Endodermal cell (in vitro differentiated cells): ENCODE measurements at places on chromosomes 11 and 22. TPM values are rescaled to one million over a fixed set of nuclear protein-coding genes. Genes with fewer than 3 reads are reported as not detected.
A peak's percentile ranks its signal among the peaks of the same experiment; 100 is the strongest.

DNA sequence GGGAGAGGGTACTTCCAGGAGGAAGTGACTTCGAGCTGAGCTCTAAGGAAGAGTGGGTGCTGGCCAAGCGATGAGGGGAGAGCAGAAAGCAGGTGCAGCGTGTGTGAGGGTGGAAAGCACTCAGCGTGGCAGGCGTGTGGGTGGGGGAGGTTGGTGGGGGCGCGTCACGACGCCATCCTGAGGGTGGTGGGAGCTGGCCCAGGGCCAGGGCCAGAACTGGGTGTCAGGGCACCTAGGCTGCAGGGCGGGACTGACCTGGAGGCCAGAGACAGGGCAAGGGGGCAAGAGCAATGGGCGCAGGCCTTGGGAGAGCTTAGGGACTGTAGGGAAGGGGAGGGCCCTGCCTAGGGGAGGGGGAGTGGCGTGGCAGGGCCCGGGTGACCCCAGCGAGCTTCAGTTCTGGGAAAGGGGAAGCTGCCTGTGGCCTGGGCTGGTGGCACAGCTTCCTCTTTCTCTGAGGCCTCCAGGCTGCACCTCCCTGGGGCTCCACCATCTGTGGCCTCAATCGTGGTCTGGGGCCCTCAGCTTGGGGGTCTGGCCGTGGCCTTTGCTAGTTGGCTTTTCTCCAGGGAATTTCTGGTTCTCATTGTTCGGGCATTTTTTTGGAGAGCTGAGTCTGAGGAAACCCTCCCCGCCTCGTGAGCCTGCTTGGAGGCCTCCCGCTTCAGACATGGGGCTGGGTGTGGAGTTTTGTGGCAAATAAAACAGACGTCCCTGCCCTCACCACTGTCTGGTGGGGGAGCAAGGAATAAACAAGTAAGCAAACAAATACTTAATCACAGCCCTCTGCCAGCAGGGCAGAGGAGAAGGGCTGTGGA is 8.9 kb downstream of the RELT start:
- no peaks in the 10 kb centered on the region for H3K36me3 ChIP-seq
- H3K27me3 ChIP-seq: no peaks in the 10 kb centered on the region
- H3K4me1 ChIP-seq: no peaks in the 10 kb centered on the region
- H3K4me3 ChIP-seq: no peak overlapping the region
- H3K27ac ChIP-seq: no peak overlapping the region
- DNase-seq: no peak

DNA sequence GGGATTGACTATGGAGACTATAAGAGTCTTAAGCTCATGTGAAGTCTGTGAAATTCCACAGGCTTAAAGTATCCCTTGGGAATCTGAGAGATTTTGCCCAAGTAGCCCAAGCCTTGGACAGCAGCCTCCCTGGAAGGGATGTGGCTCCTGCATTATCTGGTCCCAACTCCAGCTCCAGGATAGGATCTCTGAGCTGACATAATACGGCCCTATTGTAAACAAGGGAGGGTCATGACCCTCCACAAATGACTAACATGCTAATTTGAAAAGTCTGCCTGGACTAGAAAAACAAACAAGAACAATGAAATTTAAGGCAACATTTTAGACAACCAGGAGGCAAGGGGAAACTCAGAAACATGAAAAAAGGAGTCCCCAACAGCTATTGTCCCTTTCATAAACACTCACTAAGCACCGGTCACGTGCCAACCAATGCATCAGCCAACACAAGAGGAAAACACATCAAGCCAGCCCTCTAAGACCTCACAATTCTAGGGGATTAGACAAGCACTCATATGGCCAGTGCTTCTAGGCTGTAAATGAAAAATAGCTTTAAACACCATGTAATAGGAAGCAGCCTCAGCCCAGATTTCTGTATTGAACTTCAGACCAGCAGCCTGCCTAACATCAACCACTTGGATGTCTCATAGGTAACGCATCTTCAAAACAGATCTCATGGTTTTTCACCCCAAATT is 101.2 kb upstream of the TIMP3 start:
- DNase-seq: peak; percentile 44
- H3K36me3 ChIP-seq: no peaks in the 10 kb centered on the region
- peaks cover 4% of the 10 kb centered on the region for H3K4me1 ChIP-seq
- no peak overlapping the region for H3K4me3 ChIP-seq

GRCh38 chr11:76266286-76267100 is 60.2 kb upstream of the WNT11 start:
- H3K4me3 ChIP-seq: no peak overlapping the region
- no peaks in the 10 kb centered on the region for H3K36me3 ChIP-seq
- no peaks in the 10 kb centered on the region for H3K27me3 ChIP-seq
- no peak for DNase-seq
- no peaks in the 10 kb centered on the region for H3K4me1 ChIP-seq

GRCh38 chr22:42188808-42189447 is 58.3 kb upstream of the CYP2D6 start:
- peak; percentile 70 for DNase-seq
- H3K27ac ChIP-seq: no peak overlapping the region
- peaks cover 5% of the 10 kb centered on the region for H3K36me3 ChIP-seq
- peaks cover 13% of the 10 kb centered on the region for H3K4me1 ChIP-seq

GRCh38 chr11:124740277-124740882 is 638 bp downstream of the NRGN start:
- peak; percentile 78 for DNase-seq
- H3K36me3 ChIP-seq: no peaks in the 10 kb centered on the region
- H3K27me3 ChIP-seq: peaks cover 96% of the 10 kb centered on the region
- H3K4me1 ChIP-seq: no peaks in the 10 kb centered on the region
- no peak overlapping the region for H3K27ac ChIP-seq
- peak overlapping the region; percentile 73 for H3K4me3 ChIP-seq

DNA sequence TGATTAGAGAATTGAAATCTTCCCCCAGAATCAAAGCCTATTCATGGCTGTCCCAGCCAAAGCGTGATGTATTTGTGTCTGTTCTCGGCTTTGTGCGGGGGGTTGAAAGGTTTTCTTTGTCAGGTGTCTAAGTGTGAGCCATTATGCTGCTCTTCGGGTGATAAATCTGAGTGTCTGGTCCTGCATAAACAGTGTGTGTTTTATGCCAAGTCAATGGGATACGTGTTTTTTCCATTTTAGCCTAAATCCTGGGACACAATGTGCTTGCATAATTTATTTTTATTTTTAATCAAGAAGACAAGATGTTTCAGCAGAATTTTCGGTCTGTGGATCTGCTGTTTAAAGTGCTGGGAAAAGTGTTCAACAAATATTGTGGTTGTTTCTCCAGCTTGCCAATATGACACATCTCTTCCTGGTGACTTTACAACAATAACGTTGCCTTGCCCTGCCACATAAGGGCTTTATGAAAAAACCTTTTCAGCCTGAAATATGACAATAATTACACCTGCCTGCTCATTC is 267.8 kb downstream of the TBC1D22A start:
- H3K4me3 ChIP-seq: peak overlapping the region; percentile 54
- no peak for DNase-seq
- no peaks in the 10 kb centered on the region for H3K36me3 ChIP-seq
- peak overlapping the region; percentile 48 for H3K27ac ChIP-seq
- H3K4me1 ChIP-seq: peaks cover 12% of the 10 kb centered on the region

DNA sequence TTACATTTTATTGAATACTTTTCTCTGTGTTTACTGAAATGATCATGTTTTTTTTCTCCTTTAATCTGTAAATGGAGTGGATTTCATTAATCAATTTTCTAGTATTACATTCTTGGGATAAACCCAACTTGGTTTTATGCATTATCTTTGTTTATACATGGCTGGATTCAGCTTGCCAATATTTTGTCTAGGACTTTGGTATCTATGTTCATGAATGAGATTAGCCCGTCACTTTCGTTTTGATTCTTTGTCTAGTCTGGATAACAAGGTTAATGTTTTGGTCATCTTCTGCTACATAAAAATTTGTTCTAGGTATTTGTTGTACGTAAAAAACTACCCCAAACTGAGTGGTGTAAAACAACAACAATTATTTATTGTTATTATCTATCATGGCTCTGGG is 127.9 kb upstream of the PAX6 start:
- H3K27ac ChIP-seq: no peak overlapping the region
- H3K4me3 ChIP-seq: no peak overlapping the region
- H3K27me3 ChIP-seq: no peaks in the 10 kb centered on the region
- H3K4me1 ChIP-seq: peaks cover 31% of the 10 kb centered on the region

GRCh38 chr11:8833568-8834315 is 77.2 kb upstream of the AKIP1 start:
- peaks cover 30% of the 10 kb centered on the region for H3K36me3 ChIP-seq
- peak; percentile 70 for DNase-seq
- H3K27ac ChIP-seq: peak overlapping the region; percentile 51
- no peak overlapping the region for H3K4me3 ChIP-seq
- H3K27me3 ChIP-seq: no peaks in the 10 kb centered on the region

- no peak for DNase-seq
- no peaks in the 10 kb centered on the region for H3K4me1 ChIP-seq
- no peak overlapping the region for H3K4me3 ChIP-seq
- no peak overlapping the region for H3K27ac ChIP-seq
Observed at GRCh38 chr11:131302836-131303235, 67.6 kb upstream of the NTM start.

GRCh38 chr11:32148895-32149294 is 58.0 kb downstream of the RCN1 start:
- H3K27me3 ChIP-seq: peaks cover 40% of the 10 kb centered on the region
- no peak for DNase-seq
- H3K4me1 ChIP-seq: peaks cover 3% of the 10 kb centered on the region
- H3K27ac ChIP-seq: no peak overlapping the region
- H3K36me3 ChIP-seq: no peaks in the 10 kb centered on the region
- H3K4me3 ChIP-seq: no peak overlapping the region

DNA sequence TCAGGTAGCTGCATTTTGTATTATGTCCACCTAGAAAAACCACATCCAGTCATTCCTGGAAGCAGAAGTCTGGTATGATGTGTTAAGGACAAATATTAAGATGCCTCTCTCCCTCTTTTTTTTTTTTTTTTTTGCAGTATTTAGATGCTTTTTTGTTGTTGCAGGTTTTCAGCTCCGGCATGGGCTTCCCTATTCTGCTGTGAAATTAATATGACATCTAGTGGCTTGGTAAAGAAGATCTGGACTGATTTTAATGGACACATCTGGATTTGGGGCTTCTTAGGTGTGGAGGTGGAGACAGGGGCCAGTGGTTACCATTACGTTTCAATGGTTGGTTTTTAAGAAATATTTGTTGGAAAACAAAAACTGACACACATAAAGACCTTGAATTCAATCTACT is 47.5 kb upstream of the RASSF10 start:
- no peak overlapping the region for H3K27ac ChIP-seq
- peaks cover 3% of the 10 kb centered on the region for H3K4me1 ChIP-seq
- no peaks in the 10 kb centered on the region for H3K27me3 ChIP-seq
- no peaks in the 10 kb centered on the region for H3K36me3 ChIP-seq

The UQCC3 gene
- total RNA-seq: 9.2 and 11.2 TPM in 2 replicates

DNA sequence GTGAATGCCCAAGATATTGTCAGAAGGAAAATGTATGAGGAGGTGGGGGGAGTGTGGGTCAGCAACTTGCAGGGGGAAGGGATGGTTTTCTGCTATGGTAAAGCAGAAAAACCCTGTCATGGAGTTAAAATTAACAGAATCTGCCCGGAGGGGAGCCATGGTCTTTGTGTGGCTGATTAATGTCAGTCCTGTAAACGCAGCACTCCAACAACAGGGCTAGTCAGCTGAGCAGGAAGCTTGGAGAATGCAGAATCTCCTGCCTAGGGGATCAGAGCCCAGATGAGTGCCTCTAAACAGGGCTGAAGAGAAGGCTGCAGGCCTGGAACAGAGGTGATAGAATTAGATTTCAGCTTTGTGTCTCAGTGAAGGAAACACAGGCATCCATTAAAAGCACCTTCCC is 140.9 kb upstream of the MTNR1B start:
- peak overlapping the region; percentile 81 for H3K27ac ChIP-seq
- DNase-seq: no peak
- H3K27me3 ChIP-seq: no peaks in the 10 kb centered on the region
- H3K4me1 ChIP-seq: peaks cover 20% of the 10 kb centered on the region
- no peaks in the 10 kb centered on the region for H3K36me3 ChIP-seq

The ESRRA gene
- 31.8 and 34.5 TPM in 2 replicates for total RNA-seq

The FDXACB1 gene
- 1.0 to 2.7 TPM (median 2.6 TPM) in 3 replicates for total RNA-seq

The MUC6 gene
- 0.40 to 0.56 TPM (median 0.44 TPM) in 3 replicates for total RNA-seq

GRCh38 chr22:49239264-49240015 is 588.2 kb downstream of the BRD1 start:
- H3K27me3 ChIP-seq: no peaks in the 10 kb centered on the region
- H3K27ac ChIP-seq: no peak overlapping the region

DNA sequence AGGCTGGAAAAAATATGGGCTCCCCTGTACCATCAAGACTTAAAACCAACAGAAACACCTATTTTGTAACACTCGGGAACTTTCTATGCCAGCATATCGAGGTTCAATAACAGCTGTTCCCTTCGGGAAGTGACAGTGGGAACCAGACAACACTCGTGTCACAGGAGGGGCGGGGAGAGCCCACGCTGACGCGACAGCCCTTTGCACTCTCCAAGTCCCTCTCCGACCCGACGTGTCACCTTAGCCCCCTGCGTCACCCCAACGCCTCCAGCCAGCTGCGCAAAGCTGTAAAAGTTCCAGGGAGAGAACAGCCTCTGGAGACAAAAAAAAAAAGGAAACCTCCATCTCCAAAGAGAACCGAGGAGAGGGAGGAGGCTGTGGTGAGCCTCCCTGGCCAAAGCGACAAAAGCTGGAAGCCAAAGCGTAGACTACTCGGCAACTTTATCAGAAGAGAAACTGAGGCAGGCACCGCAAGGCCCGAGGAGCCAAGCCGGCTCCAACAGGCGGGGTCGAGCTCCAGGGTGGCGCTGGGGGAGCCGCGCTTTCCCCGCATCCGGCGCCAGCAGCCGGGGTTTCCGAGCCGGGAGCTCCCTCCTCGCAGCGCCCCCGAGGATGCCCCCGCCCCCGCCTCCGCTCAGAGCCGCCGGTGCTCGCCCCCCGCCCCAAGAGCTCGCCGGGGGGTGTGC is 751 bp downstream of the ARFGAP3 start:
- peak overlapping the region; percentile 96 for H3K4me3 ChIP-seq
- no peaks in the 10 kb centered on the region for H3K36me3 ChIP-seq
- H3K4me1 ChIP-seq: no peaks in the 10 kb centered on the region
- DNase-seq: no peak
- no peaks in the 10 kb centered on the region for H3K27me3 ChIP-seq

- no peak for DNase-seq
- no peak overlapping the region for H3K4me3 ChIP-seq
- no peaks in the 10 kb centered on the region for H3K4me1 ChIP-seq
- H3K27me3 ChIP-seq: no peaks in the 10 kb centered on the region
- H3K36me3 ChIP-seq: peaks cover 37% of the 10 kb centered on the region
- H3K27ac ChIP-seq: no peak overlapping the region
Observed at GRCh38 chr11:9719566-9720289, 55.9 kb downstream of the SWAP70 start.

GRCh38 chr11:45266676-45267020 is 19.5 kb downstream of the SYT13 start:
- no peaks in the 10 kb centered on the region for H3K36me3 ChIP-seq
- peaks cover 12% of the 10 kb centered on the region for H3K27me3 ChIP-seq
- no peaks in the 10 kb centered on the region for H3K4me1 ChIP-seq

- no peaks in the 10 kb centered on the region for H3K27me3 ChIP-seq
- H3K4me3 ChIP-seq: no peak overlapping the region
Observed at GRCh38 chr11:130606781-130607511, 158.5 kb downstream of the ADAMTS15 start.

- no peak for DNase-seq
- H3K27me3 ChIP-seq: no peaks in the 10 kb centered on the region
Observed at GRCh38 chr11:10941414-10941813, 83.6 kb upstream of the ZBED5 start.

GRCh38 chr11:95924414-95924760 is 480 bp upstream of the MTMR2 start:
- H3K27me3 ChIP-seq: no peaks in the 10 kb centered on the region
- no peaks in the 10 kb centered on the region for H3K4me1 ChIP-seq
- DNase-seq: no peak
